Activated CD4-positive, CD25-positive, alpha-beta regulatory T cell treated with anti-CD3 and anti-CD28 coated beads, Interleukin-2, amount 50 U/mL, for 24 hours (primary cell): ENCODE measurements at places on chromosomes 2 and 18.

DNA sequence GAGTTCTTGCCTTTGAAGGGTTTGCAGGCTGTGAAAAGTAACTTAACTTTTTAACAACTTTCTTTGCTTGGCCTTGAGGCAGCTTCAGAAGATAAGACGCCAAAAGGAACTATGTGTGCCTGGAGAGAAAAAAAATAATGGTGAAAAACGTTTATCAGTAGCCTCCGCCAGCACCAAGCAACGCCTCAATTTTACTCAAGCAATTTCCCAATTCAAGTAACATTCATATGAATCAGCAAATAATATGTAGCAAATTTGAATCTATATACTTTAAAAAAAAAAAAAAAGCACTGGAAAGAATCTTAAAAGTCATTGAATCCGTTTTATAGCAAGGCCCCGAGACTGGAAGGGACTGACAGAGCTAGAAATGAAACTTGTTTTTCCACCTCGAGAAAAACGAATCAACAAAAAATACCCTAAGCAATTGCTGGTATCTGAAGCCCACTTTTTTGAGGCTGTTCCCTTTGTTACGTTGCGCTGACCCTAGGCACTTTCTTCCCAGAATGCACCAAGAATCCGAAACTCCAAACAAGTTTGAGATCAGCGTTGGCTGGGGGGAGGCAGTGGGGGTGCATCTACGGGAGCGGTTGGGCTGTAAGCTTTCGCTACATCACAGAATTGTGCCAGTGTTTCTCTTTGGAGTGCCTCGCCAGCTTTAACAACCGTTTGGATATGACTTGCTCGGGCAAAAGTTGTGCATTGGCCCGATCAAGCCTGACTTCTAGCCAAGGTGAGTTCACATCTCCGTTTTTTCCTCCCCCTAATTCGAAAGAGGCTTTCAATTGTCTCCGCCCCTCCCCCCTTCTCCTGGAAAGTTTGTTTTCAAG is 2.7 kb upstream of the TGIF1 start:
- ATAC-seq = no peak

GRCh38 chr18:74294526-74294925 is 2.8 kb upstream of the CYB5A start:
- ATAC-seq = no peak

DNA sequence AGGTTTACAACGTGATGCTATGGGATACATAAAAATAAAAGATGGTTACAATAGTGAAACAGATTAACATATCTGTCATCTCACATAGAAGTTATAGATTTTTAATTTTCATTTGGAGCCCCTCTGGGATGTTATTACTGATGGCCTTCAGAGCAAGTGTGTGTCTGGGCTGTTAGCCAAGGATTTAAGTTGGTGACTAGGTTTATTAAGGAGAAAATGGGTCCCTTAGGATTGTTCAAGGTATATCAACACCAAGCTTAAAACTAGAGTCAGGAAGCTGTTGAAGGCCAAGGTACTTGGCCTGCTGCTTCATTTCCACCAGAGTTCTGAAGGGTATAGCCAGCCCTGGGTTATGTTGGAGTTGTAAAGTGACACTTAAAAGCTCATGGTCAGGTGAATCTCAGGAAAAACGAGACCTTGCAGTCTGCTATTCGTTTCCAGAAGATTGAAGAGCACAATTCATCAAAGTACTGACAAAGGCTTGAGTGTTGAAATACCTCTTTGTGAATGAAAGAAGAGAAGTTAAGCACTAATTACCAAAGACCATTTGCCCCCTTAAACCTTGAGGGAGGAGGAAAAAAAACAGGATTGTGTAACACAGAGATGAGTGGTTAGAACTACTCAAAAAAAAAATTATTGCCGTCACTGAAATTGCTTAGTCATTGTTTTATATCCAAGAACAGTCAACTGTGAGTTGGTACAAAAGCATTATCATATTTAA is 48.4 kb downstream of the MAP2 start:
- ATAC-seq = no peak

DNA sequence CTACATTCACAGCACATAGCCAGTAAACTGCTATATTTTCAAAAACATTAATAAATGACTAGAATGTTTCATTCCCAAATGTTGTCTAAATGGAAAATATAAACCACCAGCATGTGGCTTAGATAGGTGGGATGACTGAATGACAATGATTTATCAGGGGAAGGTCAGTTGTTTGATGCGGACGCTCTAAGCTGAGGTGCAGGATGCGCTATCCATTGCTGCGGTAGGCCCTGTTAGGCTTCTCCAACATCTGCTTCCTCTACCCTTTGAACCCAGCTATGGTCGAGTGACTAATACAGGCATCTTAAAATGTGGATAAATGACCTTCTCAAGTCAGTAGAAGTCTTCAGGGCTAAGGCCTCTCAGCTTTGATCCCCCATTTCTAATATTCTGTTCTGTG is 584.2 kb downstream of the CMPK2 start:
- no peak for ATAC-seq

DNA sequence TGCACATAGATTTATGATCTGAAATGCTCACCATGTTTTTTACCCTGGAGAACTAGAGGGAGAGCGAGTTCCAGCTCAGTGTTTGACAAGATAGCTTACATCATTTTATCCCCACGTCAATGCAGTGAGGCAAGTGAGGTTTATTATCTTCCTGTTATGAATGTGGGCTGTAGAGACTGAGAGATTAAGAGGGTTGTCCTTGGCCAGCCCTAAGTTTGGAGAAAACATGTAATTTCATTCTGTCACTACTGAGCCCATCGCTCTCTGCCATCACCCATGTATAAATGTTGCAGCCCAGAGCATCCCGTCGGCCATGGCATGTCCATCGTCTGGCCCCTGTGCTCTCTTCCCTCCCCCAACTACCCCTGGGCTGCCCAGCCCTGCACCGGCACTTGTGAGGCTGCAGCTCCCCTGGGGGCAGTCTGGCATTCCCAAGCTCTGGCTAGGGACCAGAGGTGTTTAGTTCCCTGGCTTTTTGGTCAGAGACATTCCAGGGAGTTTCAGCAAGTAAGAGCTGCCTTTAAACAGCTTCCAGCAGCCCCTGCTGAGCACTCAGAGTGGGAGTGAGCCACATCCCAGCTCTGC is 136.7 kb downstream of the ANTXR1 start:
- ATAC-seq = no peak
